ENCODE measurements at places on chromosomes 2 and 18.
A peak's percentile ranks its signal among the peaks of the same experiment; 100 is the strongest.

DNA sequence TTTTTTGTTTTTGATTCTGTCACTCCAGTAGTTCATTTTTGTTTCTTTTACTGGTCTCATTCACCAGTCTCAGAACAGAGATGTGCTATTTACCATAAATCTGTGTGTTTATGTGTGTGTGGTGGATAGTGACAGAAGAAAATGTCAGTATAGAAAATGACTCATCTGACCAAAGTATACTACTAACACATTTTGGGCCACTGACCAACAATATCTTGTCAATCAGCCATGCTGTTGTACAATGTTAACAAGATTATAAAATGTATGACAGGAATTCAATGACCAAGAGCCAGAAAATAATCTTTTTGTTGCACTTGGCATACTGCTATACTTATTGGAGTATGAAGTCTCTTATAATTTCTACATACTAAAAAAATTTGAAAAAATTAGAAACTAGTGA is 1081.4 kb upstream of the NRXN1 start:
- DNase-seq, result peak; percentile 3

GRCh38 chr2:110858135-110858725 is 125.9 kb downstream of the ACOXL start:
- DNase-seq, result no peak

DNA sequence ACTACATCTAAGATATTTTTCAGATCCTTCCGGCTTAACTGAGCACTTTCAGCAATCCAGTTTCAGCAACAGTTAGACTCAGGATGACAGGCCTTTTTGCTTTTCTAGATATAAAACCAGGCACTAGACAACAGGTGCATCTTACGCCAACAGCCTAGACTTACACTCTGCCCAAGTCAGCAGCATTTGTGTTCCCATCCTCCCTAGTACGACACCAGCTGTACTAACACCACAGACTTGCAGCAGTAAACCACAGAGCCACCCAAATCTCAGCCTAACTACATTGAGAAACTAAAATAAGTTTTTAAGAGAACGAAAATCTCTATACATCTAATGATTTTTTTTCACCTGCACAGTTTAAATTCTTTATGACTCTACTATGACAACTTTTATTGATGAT is 89.9 kb upstream of the DNMT3A start:
- no peak for DNase-seq

DNA sequence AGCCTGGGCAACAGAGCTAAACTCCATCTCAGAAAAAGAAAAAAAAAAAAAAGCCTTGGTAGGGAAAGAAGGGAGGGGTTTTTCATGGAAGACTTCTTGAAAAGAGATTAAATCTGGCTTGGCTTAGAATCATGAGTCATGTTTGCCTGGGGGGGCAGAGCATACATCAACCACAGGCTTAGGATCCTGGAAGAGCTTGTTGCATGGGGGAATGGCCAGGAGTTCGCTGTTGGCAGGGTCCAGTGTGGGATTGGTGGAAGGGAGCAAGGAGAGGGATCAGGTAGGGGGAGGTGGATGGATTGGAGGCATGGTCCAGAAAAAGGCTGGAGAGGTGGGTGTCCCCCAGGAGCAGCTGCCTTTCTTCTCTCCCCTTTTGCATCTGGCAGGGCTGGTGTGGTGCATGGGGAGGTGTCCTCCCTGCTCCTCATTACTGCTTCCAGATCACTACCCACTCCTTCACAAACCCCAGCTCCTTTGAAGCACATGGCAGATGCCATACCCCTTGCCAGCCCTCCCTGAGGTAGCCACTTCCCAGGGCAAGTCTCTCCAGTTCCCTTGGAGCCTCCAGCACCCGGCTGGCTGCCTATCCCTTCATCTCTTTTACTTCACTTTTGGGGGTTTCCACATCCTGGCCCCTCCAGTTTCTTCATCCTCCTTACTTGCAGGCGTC is 2.5 kb downstream of the ARMC9 start:
- DNase-seq, result peak; percentile 58

- DNase-seq, result no peak
Measured at GRCh38 chr2:144508172-144508851, 11.6 kb downstream of the ZEB2 start.

All from AG10803 (cell line).